Prostate gland (tissue), 2 donors: ENCODE measurements at places on chromosomes 6 and 20.
A peak's percentile ranks its signal among the peaks of the same experiment; 100 is the strongest.

DNA sequence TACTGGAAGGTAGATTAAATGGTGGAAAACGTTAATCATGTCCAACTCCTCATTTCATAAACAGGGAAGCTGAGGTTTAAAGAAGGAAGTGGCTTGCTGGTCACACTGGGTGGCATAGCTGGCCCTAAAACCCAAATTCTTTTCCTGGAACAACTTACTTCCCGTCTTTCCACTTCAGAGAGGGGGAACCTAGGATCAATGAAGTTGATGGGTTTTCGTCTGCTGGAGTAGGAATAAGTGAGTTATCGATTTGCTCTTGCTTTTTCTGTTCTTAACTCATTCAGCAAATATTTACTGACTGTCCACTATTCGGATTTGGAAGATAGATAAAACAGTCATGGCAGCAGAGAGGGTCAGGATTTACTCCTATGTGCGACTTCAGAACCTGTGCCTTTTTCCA is 1.2 kb upstream of the SYS1 start:
- no peak for DNase-seq

- peak; percentile 75 for DNase-seq
Measured at GRCh38 chr6:90175627-90176538, 120.8 kb downstream of the BACH2 start.

- no peak for DNase-seq
Measured at GRCh38 chr6:22913612-22914011, 344.2 kb downstream of the HDGFL1 start.

- DNase-seq: no peak
Measured at GRCh38 chr6:109927052-109927451, 51.1 kb upstream of the GPR6 start.

GRCh38 chr6:127996925-127997324 is 96.1 kb upstream of the THEMIS start:
- DNase-seq: no peak

GRCh38 chr6:128572294-128572693 is 51.9 kb upstream of the PTPRK start:
- no peak for DNase-seq

GRCh38 chr6:43267619-43268354 is 24.5 kb downstream of the TTBK1 start:
- DNase-seq: no peak

- no peak for DNase-seq
Measured at GRCh38 chr6:24704468-24704867, 14.5 kb downstream of the C6orf62 start.

DNA sequence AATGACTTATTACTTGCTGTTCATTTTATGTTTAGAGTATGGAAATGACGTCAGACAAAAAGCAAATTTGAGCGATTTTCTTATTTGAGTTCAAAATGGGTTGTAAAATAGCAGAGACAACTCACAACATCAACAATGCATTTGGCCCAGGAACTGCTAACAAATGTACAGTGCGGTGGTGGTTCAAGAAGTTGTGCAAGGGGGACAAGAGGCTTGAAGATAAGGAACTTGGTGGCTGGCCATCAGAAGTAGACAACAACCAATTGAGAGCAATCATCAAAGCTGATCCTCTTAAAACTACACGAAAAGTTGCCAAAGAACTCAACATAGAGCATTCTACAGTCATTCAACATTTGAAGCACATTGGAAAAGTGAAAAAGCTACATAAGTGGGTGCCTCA is 43.8 kb downstream of the REV3L start:
- no peak for DNase-seq

DNA sequence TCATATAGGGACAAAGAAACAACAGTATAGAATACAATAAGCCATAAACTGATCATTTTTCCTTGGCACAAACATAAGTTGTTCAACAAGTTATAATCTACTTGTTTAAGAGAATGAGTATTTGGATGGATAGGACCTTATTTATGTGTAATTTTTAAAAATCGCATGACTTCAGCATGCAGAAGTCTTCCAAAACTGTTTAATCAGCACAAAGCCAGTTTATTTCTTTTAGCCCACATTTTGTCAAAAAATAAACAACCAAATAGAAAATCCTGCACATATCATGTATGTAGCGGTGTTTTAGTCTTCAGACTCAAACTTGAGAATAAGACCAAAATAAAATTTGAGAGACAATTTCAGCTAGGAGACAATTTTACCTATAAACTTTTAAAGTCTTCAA is 304.7 kb downstream of the TRDN start:
- no peak for DNase-seq

- DNase-seq: no peak
Measured at GRCh38 chr20:2984028-2984501, 59.4 kb upstream of the GNRH2 start.

- DNase-seq: no peak
Measured at GRCh38 chr6:130943738-130944137, 116.5 kb downstream of the SMLR1 start.

DNA sequence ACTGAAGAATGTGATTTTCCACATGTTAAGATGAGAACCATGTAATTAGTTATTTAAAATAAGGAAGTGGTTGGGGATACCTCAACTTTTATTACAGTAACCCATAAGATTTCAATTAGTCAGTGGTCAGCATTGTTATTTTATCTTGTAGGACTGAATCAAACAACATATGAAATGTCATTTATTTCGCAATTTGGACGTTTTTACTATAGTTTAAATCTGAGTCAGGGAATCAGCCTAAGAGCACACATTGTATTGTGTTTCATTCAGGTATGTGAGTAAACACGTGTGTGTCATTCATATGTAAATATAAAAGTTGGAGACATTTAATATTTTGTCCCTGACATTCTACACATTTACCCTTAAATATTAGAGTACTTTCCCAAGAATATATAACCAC is 1418.7 kb downstream of the GRIK2 start:
- DNase-seq: no peak

- no peak for DNase-seq
Measured at GRCh38 chr20:63541371-63541770, 4.2 kb upstream of the PTK6 start.

DNA sequence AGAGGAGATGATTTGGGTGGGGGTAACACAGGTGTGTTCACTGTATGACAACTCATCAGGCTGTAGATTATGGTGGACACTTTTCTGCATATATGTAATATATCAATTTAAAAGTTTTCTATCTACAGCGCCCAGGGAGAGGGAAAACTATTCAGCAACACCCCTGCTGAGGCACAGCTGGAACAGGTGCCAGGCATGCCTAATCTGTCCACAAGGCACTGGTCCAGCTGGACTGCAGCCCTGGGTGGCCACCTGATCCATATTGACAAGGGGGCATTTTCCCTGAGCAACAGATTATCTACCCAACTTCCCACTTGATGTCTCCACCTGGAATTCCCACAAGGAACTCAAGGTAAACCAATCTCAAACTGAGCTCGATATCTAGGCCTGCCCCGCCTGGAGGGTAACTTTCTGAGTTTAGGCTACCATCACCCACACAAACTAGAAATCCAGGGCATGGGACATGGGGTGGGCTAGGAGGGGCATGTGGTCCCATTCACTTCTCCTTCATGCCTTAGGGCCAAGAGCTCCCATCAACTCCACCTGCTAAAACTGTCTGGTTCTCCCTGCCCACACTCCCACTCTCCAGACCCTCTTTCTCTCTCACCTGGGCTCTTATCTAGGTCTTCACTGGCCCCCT is 4.6 kb downstream of the SLC22A16 start:
- DNase-seq: no peak

DNA sequence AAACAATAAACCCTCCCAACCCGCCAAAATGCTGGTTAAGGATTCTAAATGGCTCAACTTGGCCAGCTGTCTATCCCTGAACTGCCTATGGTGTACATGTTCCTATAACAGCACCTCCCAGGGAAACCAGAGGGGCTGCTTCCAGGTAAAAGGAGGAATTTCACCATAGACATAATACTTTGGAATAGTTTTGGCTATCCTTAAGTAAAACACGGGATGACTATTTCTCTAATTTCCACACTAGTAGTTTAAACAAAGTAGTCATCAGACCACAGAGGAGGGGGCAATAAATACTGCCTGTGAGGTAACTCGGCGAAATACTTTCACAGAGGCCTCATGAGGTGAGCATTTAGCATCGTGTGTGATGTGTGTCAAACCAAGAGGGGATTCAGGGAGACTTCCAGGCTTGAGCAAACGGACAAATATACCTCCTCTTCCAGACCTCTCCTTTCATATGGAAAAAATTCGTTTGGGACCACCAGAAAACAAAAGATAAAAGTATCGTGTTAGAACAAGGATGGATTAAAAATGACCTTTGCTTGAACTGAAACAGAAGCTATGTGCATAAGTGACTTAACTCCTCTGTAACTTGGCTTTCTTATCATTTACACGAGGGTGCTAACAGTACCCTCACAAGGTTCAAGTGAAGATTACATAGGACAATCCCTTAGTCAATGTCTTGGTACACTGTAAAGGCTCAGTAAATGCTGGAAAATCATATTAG is 1.0 kb upstream of the XRN2 start:
- no peak for DNase-seq

DNA sequence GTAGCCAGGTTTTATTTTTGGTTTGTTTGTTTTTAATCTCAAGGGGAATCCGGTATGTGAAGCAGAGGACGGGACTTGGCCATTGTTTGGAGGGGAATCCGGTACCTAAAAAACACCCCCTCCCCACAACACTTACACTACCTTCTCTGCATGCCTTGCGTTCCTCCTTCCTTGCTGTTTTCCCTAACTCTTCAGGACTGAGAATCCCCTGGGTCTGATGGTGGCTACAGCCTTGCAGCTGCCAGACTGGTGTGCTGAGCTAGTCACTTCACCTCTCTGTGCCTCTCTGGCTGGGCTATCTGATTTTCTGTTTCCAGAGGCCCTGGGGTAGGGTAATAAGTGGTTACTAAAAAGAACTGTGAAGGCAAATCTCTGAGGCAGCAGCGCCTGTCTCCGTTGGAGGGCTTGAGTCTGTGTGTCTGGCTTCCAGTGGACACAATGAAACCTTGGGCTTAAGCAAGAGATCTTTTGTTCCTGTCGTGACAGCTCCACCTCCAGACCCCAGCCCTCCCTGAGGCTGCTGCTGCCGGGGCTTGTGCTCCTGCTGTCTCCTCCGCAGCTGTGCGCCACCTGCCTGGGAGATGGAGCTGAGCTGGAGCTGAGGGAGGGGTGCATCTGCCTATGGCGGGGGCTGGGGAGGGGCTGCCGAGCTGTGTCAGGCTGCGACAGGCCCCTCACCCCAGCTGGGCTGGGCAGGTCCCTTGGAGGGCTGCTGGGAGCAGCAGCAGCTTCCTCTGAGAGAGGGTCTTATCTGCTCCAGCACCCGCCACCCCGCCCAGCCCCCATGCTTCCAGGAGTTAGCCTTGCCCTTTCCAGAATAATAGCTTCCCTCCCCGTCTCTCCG is 65.8 kb upstream of the CCDC167 start:
- no peak for DNase-seq

DNA sequence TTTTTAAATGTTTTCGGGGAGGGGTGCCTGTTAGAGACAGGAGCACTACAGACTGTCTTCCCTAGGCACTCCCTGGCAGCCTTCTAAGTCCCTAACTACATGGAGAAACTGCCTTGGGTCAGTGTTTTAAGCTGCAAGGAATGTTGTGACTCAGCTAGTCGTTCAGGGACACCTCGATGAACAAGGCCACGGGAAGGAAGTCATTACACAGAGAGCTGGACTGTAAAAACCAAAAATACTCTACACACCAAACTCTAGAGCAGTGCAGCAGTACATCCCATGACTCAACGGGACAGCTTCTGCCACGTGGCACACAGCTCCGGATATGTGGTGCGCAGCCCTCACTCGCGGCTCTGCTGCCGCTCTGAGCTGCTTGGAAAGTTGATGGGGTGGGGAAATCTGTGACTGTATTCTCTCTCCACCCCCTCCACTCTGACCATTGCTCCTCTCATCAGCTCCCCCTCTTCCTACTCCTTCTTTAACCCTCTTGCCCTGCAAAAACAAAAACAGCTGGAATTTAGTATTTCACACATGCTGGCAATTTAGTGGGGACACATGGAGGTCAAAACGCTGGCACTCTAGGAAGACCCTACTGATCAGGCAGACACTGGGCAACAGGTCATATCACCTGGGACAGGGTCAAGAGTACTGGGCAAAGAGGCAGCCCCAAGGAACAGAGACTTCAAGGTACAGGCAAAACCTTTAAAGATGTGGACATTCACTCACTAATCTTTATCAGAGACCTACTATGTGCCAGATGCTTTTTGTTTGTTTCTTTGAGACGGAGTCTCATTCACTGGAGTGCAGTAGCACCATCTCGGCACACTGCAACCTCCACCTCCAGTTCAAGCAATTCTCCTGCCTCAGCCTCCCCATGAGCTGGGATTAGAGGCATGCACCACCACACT is 10.9 kb upstream of the LPIN3 start:
- DNase-seq: peak; percentile 33

DNA sequence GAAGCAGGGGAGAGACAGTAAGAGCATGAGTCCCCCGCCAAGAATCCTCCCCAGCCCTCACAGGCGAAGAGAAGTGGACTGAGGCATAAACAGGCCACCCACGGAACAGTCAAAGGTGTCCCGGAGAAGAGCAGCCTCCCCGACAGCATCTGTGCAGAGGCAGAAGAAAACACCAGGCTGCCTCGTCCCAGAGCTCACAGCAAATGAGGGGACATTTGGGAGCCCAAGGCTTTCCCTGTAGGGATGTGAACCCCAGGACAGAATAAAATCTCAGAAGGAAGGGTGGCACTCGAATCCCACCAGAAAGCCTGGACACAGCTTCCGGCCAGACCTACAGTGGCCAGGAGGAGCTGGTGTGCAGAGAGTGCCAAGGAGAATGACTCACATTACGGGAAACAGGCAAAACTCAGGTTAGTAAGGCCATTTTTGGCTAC is 90.4 kb downstream of the DLL1 start:
- peak; percentile 3 for DNase-seq
